Tracheal epithelial cell (primary cell): ENCODE measurements at places on chromosomes 16 and 17. TPM values are rescaled to one million over a fixed set of nuclear protein-coding genes. Genes with fewer than 3 reads are reported as not detected.

TP53TG3 gene
- total RNA-seq: under 0.01 and 0.48 TPM in 2 replicates

NEURL4 gene
- total RNA-seq: 14.5 and 17.6 TPM in 2 replicates

MON1B gene
- 6.0 and 7.2 TPM in 2 replicates for total RNA-seq

HOXB9 gene
- 2.9 TPM in 1 of 2 replicates, not detected in the other for total RNA-seq

AKAP1 gene
- total RNA-seq: 20.2 and 36.4 TPM in 2 replicates

KRTAP9-8 gene
- not detected in 2 replicates for total RNA-seq

OTOA gene
- 0.24 TPM in 1 of 2 replicates, not detected in the other for total RNA-seq
